ENCODE measurements at places on chromosomes 6 and 20. TPM values are rescaled to one million over a fixed set of nuclear protein-coding genes. Genes with fewer than 3 reads are reported as not detected.

The SLC26A8 gene
- total RNA-seq, result 1.4 TPM

The GJA1 gene
- total RNA-seq, result 54.5 TPM

The ARMC2 gene
- total RNA-seq, result 7.8 TPM

The ADGRF4 gene
- total RNA-seq, result 10.6 TPM

The TCP11 gene
- total RNA-seq, result not detected

The CLPSL2 gene
- 2.0 TPM for total RNA-seq

The CALHM5 gene
- total RNA-seq, result 1.3 TPM

The TINAG gene
- total RNA-seq, result not detected

The OGFRL1 gene
- total RNA-seq, result 5.7 TPM

The NRSN1 gene
- not detected for total RNA-seq

The MPIG6B gene
- not detected for total RNA-seq

The LTV1 gene
- total RNA-seq, result 36.2 TPM

The ANGPT4 gene
- total RNA-seq, result not detected

DNA sequence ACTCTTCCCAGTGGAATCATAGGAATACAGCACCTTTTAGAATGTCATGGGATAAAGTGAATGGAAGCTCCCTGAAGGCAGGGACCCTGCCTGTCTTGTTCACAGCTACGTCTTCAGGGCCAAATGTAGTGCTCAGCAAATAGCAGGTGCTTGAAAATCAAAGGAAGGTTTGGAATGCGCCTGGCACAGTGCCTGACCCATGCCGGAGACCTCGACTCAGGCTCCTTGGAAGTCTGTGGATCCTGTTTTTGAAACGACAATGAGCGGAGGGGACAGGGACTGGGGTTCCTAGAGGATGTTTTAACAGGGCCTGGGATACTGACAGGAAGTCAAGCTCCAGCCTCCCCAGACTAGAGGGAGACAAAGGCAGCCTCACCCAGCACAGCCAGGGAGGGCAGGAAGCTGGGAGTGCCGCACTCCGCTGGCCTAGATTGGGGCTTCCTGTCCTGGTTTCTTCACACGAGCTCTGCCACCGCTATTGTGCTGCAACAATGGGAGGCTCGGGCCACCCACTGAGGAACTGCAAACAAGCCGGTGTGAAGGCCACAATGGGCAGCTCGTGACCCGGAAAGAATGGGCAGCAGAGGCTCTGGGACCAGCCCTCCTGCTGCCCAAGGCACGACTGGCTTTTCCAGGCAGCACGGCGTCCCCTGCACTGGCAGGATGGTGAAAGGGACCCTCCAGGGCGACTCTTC is 76.7 kb downstream of the PREX1 start:
- no peak for DNase-seq
- no peaks in the 10 kb centered on the region for H3K4me1 ChIP-seq

DNA sequence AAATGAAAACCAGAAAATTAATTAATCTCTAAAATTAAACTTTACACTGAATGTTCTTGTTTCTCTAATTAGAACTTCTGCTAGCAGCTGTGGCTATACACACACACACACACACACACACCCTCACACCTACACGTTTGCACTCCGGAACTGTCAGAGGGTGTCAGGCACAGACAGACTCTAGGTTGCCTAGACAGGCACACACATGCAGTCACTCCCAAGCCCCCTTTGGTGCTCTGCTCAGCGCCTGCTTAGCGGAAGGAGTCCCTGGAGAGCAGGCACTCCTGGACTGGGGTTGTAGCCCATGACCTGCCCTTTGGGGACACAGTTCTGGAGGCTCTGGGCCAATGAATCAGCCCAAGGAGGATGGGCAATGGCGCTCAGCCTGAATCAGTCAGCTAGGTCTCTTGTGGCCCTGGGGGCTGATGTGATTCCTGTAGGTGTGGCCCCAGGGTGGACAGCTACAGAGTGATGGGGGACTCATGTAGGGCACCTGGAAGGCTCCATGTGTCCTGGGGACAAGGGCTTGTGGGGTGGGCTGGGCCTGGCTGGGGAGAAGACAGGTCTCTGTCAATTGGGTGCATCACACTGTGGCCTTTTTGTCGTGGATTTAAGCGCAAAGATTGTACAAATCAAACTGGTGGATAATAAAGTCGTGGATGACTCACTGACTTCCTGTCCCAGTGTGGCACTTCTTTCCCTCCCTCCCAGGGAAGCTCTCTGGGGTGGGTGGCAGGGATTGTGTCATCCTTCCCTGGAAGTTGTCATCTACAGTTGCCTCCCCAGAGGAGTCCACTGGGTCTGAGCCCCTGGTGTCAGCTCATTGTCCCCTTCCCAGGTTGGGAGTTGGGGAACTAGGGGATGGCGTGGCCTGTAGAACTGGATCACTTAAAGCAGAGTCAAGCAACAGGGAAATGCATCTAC is 8.8 kb downstream of the TMEM151B start:
- H3K4me1 ChIP-seq, result no peaks in the 10 kb centered on the region
- 0 out of 2 replicates have a peak, but pooled peaks cover 1% of the 10 kb centered on the region for H3K27me3 ChIP-seq
- no peak overlapping the region for H3K4me3 ChIP-seq

GRCh38 chr6:35007016-35007415 is 118.0 kb downstream of the ANKS1A start:
- H3K27ac ChIP-seq, result no peak overlapping the region
- no peaks in the 10 kb centered on the region for H3K36me3 ChIP-seq
- DNase-seq, result no peak
- H3K27me3 ChIP-seq, result no peaks in the 10 kb centered on the region
- peaks cover 4% of the 10 kb centered on the region for H3K4me1 ChIP-seq

DNA sequence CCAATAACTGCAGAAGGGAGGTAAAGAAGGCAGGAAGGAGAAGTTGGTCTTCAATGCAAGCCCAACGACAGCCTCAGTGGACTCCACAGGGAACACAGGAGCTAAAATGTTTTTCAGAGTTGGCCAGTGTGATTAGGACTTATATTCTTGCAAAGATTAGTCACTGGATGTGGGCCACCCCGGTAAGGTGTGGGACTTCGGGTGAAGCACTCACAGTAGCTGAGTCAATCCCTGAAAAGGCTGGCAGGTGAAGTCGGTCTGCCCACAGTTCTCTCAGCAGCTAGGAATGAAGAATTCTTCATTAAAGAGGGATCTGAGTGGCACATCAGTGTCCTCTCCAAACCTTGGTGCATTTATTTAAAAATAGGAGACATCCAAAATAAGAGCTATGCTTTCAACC is 94.8 kb downstream of the KLHL32 start:
- no peak overlapping the region for H3K27ac ChIP-seq
- H3K27me3 ChIP-seq, result no peaks in the 10 kb centered on the region
- no peaks in the 10 kb centered on the region for H3K4me1 ChIP-seq
- no peaks in the 10 kb centered on the region for H3K36me3 ChIP-seq

DNA sequence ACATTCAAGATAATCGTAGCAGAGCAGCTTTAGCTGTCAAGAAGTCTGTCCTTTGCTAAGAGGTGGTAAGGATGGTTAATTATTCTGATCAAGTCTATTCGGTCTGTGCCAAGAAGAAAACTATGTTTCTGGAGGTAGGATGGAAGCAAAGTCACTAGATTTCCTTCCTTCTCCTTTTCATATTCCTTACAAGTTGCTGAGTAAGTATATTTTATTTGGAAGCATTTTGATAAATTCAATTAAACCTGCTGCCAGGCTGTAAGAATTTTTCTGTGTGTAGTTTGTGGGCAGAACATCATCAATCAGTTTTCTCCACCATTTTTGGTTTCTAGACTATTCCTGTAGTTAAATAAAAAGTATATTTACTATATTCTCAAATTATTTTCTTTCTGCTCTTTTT is 311.3 kb downstream of the PRKN start:
- no peaks in the 10 kb centered on the region for H3K4me1 ChIP-seq
- no peaks in the 10 kb centered on the region for H3K27me3 ChIP-seq
- no peak overlapping the region for H3K4me3 ChIP-seq
- DNase-seq, result no peak
- H3K27ac ChIP-seq, result no peak overlapping the region

GRCh38 chr20:61805365-61805764 is 260.3 kb downstream of the TAF4 start:
- H3K27ac ChIP-seq, result no peak overlapping the region
- no peak overlapping the region for H3K4me3 ChIP-seq
- peaks cover 18% of the 10 kb centered on the region for H3K27me3 ChIP-seq
- no peaks in the 10 kb centered on the region for H3K4me1 ChIP-seq
- H3K36me3 ChIP-seq, result no peaks in the 10 kb centered on the region
- DNase-seq, result no peak

GRCh38 chr6:48369100-48369499 is 258.1 kb upstream of the PTCHD4 start:
- no peaks in the 10 kb centered on the region for H3K4me1 ChIP-seq
- H3K27me3 ChIP-seq, result no peaks in the 10 kb centered on the region
- H3K36me3 ChIP-seq, result no peaks in the 10 kb centered on the region
- no peak overlapping the region for H3K4me3 ChIP-seq

- no peaks in the 10 kb centered on the region for H3K27me3 ChIP-seq
- DNase-seq, result no peak
- H3K4me3 ChIP-seq, result no peak overlapping the region
- no peak overlapping the region for H3K27ac ChIP-seq
Observed at GRCh38 chr20:6519556-6519955, 247.9 kb upstream of the BMP2 start.

- H3K27ac ChIP-seq, result no peak overlapping the region
- H3K4me1 ChIP-seq, result no peaks in the 10 kb centered on the region
- no peak overlapping the region for H3K4me3 ChIP-seq
- no peaks in the 10 kb centered on the region for H3K36me3 ChIP-seq
Observed at GRCh38 chr20:7231303-7231702, 463.8 kb downstream of the BMP2 start.

DNA sequence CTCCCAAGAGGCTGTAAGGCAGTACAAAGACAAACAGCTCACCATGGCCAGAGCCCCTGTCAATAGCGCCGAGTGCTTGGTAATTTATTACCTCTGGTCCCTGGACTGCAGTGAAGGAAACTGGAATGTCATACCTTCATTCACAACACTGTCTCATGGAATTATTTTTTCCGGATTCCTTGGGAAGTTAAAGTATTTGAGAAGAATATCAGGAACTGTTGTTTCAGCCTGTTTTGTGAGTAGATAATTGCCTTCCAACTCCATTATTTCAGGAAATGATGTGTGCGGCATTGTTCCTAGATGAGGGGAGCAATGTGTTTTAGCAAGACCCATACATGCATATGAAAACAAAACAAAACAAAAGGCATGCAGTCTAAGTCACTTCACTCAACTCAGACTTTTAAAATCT is 64.0 kb downstream of the BLOC1S5 start:
- DNase-seq, result no peak
- no peak overlapping the region for H3K4me3 ChIP-seq
